ENCODE measurements at places on chromosomes 16 and 17.

DNA sequence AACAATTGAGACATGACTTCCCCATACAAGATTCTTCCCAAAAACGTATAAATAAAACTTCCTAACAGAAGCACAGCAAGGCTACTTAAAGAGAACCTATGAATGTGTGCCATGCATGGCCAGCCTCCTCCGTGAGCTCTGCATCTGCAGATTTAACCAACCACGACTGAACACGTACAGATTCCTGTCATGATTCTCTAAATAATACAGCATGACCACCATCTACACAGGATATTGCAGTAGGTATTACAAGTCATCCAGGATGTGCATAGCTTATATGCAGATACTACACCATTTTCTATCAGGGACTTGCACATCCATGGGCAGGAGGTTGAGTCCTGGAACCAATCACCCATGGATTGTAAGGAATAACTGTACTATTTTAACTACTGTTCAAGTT lies 1.4 kb upstream of the QRICH2 start:
- no peak for DNase-seq

DNA sequence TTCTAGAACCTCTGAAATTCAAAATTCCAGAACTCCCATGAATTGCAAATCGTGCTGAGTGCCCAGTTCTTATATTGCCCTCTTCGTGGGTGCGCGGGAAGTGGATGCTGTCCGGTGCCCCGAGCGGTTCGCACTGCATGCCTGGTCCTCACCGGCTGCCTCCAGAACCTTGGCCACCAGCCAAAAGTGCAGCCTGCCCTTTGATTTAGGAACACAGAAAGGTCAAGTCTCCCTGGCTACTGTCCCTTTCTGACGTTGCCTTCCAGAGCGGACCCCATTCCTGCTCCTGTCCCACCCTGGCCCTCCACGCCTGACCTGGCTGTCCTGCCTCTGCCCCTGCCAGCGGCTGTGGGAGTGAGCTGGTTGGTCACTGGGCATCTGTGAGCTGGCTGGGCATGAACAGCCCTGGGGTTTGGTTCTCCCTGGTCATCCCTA lies 9.7 kb downstream of the NEUROD2 start:
- DNase-seq = no peak

DNA sequence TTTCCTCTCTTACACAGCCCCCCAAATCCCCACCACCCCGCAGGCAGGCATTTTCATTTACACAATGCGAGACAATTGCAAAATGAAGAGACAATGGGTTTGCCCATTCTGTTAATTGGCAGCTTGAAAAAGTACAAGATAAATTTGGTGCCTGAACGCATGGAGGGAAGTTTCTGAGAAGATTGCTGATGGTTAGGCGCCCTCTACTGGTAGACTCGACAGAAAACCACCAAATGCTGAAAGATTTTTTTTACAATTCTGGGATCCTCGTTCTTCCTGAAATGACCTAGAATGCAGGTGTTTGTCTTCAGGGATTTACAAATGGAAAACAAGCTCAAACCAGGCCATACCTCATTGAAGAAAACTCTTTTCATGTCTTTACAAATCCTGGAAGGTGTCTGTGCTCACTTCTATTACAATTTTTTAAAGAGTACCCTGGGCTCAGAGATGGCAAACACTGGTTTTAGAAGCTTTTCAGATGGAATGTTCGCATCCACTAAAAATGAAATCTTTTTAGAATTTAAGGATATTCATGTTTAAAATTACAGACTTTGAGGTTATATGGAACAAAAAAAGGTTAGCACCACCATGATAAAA lies 338.5 kb downstream of the PMP22 start:
- peak; percentile 81 for DNase-seq

GRCh38 chr16:324451-325334 lies 27.8 kb downstream of the AXIN1 start:
- DNase-seq = peak; percentile 63

DNA sequence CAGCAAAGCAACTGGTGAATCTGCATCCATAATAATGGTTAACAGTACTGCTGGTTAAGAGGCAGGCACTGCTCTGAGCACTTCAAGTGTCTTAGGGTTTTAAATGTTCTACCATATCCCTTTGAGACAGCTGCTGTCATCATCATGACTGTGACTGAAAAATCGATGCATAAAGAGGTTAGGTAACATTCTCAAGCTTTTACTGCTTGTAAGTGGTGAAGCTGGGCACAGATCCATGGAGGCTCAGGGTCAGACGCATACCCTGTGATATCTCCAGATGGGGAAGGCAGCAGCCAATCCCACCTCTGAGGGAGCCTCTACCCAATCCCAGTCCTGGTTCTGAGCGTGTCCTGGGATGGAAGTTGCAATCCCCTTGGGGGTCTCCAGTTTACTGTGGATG lies 57.6 kb upstream of the SOX9 start:
- DNase-seq = no peak

DNA sequence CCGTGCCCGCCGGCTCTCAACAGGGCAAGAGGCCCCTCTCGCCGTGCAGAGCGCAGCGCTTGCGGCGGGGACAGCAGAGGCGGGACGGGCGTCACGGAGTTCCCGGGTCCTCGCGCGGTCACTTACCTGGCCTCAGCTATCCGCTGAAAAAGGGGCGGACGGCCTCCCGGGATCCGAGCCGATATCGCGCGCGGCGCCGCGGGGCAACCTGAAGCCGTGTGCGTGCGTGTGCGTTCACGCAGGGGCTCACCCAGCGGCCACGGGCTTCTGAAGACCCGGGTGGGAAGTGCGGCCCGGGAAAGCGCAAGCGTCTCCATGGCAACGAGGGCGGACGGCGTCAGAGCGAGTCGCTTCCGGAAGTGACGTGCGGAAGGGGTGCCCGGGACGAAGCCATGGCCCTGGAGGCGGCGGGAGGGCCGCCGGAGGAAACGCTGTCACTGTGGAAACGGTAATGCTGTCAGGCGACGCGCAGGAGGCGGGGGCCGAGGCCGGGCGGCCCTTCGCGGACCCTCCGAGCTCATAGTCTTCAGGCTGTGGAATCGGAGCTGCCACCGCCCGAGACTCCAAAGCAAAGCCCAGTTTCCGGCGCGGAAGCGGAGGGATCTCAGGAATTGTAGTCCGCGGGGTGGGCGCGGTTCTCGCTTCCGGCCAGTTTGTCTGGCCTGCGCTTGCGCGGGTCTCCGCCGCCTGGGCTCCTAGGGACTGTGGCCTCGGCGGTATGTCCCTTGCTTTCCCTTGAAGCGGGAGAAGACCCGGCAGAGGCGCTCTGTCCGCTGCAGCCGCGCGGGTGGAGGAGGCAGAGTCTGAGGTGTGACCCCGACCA lies at the start of gene ENDOV:
TSS of gene ENDOV (plus strand) at position 365 of the 823 bp plus-strand sequence. CDS start at position 393, 28 bp downstream.
- peak; percentile 92 for DNase-seq

GRCh38 chr16:4519274-4520058 lies 19.1 kb downstream of the CDIP1 start:
- DNase-seq = no peak

- DNase-seq = peak; percentile 78
Measured at GRCh38 chr17:77086433-77087010, 54.2 kb upstream of the SEC14L1 start.

DNA sequence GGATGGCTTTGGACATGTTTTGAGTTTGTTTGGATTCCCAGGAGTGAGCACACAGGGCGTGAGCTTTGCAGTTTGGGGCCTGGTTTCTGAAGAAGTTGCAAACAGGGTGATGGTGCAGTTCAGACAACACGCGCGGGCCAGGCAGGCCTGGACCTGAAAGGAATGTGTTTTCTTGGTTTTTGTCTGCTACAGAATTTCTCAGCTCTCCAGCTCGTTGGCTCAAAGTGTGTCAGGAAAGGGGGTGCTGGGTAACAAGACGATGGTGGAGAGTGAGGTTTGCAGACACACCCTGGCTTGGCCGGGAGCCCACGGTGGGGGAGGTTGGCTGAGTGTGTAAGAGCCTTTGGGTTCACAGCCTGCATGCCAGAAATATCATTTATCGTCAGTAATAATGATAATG lies 82.3 kb downstream of the CMIP start:
- peak; percentile 100 for DNase-seq

DNA sequence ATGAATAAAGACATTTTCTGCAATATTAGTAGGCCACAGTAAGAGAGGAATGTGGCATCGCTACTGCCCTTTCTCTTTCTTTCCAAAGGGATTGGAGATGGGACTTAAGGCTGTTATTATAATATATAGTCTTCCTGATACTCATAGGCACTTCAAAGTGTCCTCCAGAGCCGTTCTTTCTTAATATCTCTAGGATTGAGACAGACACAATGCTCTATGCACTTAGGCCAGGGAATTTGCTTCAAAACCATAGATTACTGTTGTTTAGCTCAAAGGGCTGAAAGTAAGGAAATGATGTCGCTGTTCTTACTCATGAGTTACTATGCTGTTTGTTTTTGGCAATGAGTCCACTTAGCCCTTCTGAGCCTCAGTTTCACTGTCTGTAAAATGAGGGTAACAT lies 590.5 kb downstream of the CDH11 start:
- no peak for DNase-seq

DNA sequence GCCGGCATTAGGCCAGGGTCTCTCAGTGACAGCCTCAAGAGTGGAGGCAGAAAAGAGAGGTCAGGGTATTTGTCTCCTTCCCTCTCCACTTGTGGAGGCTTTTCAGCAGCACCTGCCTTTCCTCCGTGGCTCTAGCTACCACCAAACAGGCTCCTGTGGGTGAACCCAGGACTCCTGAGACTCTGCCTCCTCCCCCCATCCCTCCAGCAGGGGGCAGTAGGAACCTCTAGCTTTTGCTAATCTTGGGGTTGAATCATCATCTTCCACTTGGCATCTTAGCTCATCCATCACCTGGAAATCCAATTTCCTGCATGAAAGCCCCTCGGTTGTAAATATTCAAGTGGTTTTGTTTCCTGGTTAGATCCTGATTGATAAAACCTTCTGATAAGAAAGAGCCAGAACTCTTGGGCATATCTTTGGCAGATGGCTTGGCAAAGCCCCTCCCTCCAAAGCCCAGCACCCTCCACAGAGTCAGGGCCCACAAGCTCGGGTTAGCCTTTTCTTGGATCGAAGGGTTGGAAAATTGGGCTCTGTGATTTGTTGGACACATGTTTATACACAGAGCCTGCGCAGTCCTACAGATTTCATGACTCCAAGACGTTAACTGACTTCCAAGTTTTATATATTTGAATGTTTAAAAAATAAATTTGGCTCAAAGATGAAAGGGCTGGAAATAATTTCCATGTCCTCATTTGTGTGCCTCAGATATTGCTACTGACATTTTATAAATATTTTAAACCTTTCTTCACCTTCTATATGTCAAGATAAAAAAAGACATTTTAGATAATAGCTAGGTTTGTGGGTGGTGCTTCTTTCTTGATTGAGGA lies 322.1 kb downstream of the MAP2K4 start:
- peak; percentile 5 for DNase-seq

DNA sequence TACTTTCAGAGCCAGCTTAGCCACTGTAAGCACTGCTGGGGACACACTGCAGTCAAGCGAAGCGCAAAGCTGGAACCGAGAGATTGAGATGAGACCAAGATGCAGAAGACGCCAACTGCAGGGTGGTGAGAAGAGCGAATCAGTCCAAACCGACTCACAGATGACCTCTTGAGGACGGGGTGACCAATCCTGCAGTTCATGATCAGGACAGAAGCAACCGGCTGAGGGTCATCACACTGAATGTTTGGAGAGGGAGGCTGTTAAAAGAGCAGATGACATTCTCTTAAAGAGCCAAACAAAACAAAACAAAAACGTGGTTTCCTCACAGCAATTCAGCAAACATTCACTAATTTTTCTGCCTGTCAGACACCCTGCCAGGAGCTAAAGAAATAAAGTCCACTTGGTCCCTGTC lies 8.5 kb downstream of the HASPIN start:
- no peak for DNase-seq
